Ovary (tissue), 10 donors: ENCODE measurements at places on chromosomes 6 and 20.

- DNase-seq = no peak
Observed at GRCh38 chr6:166543603-166544295, 42.7 kb downstream of the RAMACL start.

- DNase-seq = no peak
Observed at GRCh38 chr20:60365064-60365666, 406.9 kb downstream of the CDH26 start.

DNA sequence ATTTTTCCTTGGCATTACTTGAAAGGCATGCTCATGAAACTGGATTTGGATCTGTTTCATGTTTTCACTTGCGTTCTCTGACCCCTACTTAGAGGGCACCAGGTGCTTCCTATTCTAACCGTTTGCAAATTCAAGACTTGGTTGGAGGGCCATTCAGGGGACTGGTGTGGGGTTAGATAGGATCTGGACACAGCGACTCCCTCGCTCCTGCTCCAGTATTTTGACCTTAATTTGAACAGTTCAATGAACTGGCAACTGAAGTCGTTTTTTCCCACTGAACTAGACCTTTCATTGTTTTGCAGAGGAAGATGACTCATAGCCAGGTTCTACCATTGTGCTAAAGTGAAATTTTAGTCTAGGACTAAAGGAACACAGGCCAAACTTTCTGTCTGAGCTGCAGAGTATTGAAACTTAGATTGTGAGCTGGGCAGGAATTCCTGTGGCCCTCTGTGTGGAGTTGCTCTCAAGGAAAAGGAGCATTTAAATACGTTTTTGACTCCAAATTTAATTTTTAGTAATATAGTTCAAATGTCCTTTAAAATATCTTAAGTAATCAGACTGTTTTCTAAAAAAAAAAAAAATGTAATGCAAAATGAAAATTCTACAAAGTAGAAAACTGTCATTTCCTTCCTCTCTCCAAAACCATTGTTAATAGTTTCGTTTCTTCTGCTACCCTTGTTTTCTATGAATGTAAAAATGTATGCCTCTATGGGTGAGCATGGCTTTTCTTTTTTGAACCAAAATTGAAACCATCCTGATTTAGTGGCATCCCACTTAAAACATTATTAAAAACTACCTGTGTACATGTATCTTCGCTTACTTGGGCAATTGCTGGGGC, 64.8 kb downstream of the UTRN start:
- DNase-seq = no peak

- no peak for DNase-seq
Observed at GRCh38 chr6:106568530-106568929, 60.8 kb downstream of the RTN4IP1 start.

DNA sequence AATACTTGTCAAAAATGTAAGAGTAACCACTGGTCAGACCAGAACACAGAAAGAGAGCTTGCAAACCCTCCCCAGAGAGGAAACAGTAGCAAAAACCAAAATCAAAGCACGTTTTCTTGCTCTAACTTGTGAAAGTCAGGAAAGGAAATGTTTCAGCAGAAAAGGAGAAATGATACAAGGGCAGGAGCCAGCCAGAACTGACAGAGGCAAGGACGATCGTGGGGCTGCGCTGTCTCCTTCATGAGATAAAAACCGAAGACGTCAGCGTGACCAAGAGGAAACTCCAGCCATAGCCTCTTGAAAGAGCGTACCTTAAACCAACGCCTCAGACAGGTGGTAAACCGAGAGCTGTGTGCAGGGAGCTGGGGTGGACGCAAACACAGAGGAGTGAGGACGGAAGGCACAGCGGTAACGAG, 27.5 kb downstream of the LAMA5 start:
- no peak for DNase-seq

- no peak for DNase-seq
Observed at GRCh38 chr6:130513770-130514169, 148.0 kb downstream of the TMEM200A start.

DNA sequence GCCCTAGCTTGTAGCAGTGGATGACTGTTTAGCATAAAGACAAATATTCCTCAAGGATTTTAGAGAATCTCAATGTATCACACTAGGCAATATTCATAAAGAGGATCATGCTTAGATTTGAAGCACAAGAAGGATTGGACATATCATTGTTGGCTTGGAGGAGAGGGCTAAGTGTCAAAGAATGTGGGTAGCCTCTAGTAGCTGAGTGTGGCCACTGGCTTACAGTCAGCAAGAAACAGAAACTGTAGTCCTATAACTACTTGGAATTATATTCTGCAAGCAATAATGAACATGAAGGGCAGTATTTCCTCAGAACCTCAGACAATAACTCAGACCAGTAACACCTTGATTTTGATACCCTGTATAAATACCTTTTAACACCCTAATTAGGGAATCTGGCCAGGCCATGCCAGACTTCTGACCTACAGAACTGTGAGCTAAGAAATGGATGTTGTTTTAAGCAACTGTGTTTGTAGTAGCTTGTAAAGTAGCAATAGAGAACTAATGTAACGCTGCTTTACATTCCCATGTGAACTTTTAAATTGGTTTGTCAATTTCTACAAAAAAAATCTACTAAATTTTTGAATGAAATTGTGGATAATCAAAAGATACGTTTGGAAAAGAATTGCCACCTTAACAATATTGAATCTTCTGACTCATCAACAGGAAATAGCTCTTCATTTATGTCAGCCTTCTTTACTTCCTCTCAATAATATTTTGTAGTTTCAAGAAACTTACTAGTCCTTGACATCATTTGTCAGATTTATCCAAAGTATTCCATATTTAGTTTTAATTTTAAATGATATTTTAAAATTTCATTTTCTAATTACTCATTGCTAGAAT, 65.2 kb upstream of the RSPO3 start:
- DNase-seq = no peak

DNA sequence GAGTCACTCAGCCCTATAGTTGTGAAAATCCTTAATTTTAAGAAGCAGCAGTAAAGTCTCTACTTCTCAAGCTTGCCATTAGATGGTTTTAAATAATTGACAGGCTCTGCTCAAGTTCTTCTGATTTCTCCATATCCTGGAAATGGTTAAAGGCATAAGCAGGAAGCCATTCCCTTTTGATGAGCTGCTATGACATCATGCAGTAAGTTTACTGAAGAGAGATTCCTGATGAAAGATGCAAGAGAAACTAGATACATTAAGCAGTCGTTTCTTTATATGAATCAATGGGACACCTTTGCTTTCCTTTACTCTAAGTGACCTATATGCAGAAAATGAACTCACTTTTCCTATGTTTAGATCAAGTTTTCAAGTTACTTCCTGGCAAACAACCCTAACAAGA, 9.8 kb downstream of the POPDC3 start:
- DNase-seq = no peak

- no peak for DNase-seq
Observed at GRCh38 chr20:48600470-48600945, 227.3 kb downstream of the PREX1 start.

GRCh38 chr20:36855241-36855657, 20.7 kb upstream of the TLDC2 start:
- DNase-seq = no peak

GRCh38 chr6:28368522-28368921, 18.8 kb downstream of the ZKSCAN3 start:
- DNase-seq = no peak

DNA sequence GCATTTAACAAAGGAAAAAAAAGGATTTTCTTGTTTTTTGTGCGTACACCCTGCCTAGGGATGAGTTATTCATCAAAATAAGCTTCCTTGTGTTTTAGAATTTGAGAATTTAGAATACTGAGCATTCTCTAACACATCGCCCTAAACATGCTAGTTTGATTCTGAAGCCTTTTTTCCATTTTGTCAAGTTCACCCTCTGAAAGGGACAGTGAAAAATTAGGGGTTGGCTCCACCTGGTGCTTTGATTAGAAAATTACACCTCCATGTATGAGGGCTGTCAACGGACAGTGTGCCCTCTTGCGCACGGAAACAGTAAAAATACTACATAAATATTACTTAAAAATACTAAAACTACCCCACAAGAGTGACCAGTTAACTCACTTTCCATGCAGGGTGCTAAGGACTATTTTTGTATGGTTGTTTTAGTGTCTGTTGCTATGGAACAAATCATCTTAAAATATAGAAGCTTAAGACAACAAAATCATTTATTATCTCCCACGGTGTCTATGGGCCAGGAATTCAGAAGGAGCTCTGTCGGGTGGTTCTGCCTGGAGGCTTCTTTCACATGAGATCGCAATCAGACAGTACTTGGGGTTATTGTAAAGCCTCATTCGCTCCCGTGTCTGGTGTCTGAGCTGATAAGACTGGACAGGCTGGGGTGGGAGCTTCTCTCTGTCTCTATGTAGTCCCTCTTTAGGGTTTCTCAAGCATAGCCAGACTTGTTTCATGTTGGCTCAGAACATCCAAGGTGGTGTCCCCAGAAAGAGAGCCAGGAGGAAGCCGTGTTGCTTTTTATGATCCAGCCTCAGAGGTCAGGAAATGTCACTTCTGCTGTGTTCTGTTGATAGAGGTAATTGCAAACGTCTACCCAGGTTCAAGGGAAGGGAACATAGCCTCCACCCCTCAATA, 41.1 kb upstream of the TMEM170B start:
- DNase-seq = peak; percentile 75
